ENCODE measurements at places on chromosomes 12 and 14.

- DNase-seq: no peak
These were observed 12.2 kb downstream of the SLC7A7 start for GRCh38 chr14:22802860-22803686.

DNA sequence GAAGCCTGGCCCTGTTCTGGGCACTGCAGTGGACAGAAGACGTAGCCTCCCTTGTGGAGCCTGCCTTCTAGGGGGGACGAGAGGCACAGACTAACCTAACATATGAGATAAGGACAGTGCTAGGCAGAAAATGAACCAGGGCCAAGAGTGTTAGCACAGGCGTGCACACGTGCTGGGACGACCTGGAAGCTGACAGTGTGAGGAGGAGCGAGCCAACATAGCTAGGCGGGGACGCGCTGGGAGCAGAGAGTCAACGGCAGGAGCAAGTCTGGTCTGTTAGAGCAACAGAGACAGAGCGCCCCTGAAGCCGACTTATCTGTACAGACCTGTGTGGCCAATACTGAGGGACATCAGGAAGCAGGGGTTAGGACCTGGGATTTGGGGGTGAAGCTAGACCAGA, 8.0 kb downstream of the PXMP2 start:
- no peak for DNase-seq

- no peak for DNase-seq
These were observed 41.0 kb upstream of the NPAS3 start for GRCh38 chr14:32897698-32898064.

DNA sequence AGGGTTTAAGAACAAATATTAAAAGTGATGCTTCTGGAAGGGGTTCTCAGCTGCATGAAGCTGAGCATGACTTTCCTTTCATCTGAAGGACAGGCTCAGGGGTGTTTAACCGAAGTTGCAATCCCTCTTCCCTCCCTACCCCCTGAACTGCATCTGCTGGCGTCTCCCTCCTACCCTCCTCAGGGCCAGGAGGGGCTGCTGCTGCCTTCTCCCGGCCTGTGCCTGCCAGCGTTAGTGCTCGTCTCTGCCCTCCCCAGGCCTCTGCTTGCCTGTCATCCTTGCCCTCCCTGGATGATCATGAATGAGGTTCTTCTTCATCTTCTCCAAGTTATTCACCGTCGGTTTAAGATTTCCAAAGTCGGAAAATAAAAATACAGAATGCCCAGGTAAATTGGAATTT, 12.2 kb downstream of the SMOC1 start:
- no peak for DNase-seq

GRCh38 chr12:49904601-49905000, 901 bp upstream of the FAIM2 start:
- no peak for DNase-seq

DNA sequence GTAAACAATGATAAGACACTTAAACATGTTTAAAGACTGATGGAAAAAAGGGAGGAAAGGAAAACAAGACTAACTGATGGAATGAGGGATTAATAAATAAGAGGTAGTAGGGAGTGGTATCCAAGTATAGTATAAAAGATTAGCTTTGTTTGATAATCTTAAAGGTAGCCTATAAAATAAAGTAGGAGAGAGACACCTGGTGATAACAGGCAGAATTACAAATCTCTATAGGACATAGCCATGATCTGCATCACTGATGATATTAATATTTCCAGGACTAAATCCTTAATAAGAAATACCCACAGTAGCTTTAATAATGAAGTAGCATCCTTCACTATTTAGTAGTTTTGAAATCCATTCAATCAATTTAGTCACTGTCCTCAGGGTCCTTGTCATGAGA, 30.4 kb downstream of the DLGAP5 start:
- no peak for DNase-seq

- no peak for DNase-seq
These were observed 198.7 kb upstream of the DCN start for GRCh38 chr12:91381309-91381804.

- no peak for DNase-seq
These were observed 158.8 kb upstream of the PRMT8 start for GRCh38 chr12:3332188-3332587.

DNA sequence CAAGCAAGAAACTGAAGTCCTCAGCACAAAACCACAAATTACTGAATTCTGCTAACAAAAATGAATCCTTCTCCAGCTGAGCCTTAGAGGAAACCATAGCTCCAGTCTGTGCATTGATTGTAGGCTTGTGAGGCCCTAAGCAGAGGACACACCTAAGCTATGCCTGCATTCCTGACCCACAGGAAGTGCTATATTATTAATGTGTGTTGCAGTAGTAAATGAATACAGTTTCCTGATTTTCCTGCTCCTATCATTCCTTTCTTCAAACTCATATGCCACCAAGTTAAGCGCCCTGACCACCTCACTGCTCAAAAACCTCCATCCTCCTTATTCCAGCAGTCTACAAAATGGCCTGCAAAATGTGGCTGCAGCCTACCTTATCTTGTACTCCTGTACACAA, 151.9 kb upstream of the ABCD2 start:
- no peak for DNase-seq

GRCh38 chr14:56273155-56273554, 154.9 kb downstream of the PELI2 start:
- DNase-seq: no peak

DNA sequence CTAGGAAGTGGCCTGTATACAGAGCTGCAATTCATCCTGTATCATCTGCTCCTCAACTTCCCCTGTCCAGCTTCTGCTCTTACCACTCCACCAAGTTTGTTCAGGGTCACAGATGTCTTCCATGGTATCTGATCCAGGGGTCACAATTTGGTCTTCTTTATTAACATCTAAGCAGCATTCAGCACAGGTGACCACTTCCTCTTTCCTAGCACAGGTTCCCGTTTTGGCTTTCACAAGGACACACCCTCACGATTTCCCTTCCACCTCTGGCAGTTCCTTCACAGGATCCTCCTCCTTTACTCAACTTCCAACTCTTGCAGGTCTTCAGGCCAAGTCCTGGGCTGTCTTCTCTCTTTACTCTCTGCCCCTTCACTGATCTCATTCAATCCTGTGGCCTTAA, 93.6 kb downstream of the TTC7B start:
- no peak for DNase-seq

DNA sequence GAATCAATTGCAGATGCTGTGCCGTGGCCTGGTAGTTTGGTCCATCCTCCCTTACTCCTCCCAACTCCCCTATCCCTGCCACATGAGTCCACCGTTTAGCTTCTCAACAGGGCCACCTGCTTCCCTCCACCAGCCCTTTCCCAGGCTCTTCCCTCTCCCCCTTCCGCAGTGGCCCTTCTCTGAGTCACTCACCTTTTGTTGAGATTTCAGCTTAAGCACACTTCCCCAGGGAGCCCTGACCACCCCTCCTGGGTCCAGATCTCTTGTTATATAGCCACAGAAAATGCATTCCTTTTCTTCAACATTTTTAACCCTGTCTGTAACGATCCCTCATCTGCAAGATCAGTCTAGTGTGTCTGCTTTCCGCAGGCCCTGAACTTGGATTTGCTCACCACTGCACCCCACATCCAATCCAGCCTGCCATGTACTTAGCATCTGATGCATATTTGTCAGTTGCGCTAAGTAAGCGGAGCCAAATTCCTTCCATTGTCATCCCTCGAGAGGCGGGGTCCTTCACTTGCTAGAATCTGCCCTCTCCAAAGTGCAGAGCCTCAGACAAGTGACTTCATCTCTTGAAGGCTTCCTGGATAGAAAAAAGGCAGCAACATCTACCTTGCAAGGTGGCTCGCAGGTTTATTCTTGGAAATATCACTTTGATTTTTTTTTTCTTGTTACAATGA, 41.1 kb downstream of the TMEM63C start:
- DNase-seq: no peak

- DNase-seq: no peak
These were observed 137.8 kb downstream of the SAMD4A start for GRCh38 chr14:54704768-54705167.

DNA sequence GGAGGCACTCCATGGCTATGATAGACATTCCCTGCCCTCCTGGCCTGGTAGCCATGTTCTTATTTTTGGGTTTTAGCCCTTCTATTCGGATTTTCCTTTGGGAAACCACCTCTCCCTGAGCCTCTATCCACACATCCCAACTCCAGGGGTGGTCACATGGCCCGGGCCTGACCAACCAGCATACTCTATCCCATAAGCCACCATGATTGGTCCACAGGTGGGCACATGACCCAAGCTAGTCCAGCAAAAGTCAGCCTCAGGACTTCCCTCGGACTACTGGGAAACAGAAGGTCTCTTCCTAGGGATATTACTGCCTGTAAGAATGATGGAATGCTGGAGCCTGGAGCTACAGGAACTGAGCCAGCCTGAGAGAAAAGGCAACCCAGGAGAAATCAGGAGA, 12.5 kb downstream of the PRIMA1 start:
- no peak for DNase-seq

- no peak for DNase-seq
These were observed 34.9 kb downstream of the RAD9B start for GRCh38 chr12:110536834-110537604.

- DNase-seq: no peak
These were observed 33.9 kb downstream of the CEP290 start for GRCh38 chr12:88108021-88108420.

DNA sequence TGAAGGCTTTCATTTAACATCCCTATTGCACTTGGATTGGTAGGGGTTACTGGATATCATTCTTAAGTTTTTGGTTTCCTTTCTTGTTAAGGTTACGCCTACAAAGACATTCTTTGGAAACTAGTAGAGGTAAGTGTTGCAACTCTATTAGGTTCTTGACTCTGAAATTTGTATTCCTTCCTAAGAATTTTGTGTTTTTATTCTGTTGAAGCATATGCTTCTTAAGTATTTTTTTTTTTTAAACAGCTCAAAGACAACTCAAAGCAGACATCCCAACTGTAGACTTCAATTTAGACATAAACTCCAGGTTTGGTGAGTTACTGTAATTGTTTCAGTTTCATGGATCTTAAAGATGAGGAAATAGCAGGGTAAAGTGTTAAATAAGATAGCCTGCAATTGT, 1.1 kb upstream of the RBMS2 start:
- no peak for DNase-seq

GRCh38 chr12:123602651-123603195, 824 bp downstream of the DDX55 start:
- no peak for DNase-seq

DNA sequence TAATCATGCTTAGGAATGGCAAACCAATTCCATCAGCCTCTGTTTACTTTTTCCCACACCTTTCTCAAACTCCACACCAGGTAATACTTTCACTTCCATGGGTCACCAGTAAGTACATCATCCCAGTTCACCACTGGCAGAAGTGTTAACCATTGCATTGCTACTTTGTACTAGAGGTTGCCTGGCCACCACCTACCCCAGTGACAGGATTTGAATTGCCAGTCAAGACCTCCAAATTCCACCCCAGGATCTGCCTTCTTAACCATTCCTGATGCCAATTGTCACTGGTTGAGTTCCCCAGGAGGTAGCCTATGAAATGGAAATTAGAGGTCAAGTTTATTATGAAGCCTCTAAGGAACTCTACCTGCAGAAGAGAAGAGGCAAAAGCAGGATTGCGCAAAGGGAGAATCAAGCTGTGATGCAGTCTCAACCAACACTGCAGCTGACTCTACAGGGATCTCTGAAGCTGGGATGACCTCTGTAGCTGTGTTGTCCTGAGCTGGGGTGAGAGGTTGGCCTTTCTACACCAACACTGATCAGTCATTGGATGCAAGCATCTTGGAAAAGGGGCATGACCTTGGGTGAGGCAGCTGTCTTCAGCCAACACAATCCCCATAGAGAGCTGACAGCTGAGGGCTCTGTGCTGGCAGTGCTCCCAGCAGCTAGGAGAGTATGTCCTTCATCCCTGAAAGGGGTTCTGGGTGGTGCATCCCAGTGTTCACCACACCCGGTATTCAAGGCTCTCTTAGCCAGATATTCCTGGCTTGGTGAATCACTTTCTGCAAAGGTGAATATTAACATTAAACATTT, 37.0 kb upstream of the HMGA2 start:
- no peak for DNase-seq

GRCh38 chr12:111686574-111687105, 787 bp downstream of the ACAD10 start:
- DNase-seq: no peak

GRCh38 chr12:77847680-77848431, 17.2 kb downstream of the NAV3 start:
- no peak for DNase-seq

DNA sequence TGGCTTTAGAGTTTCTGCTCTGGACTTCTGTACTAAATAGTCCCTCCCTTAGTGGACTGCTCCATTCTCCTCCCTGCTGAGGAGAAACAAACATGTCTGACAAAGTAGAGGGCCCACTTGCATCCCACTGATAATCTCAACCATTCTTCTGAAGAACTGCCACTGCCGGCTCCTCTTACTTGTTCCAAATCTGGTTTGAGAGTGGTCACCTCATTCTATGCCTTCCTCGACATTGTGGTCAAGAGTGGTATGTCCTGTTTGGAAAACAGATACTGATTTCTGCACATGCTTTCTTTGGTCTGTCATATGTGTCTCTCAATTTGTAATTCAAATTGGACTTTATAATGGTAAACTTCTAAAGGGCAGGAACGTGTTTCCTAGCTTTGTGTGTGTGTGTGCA, 36.3 kb upstream of the PLEKHA5 start:
- no peak for DNase-seq

DNA sequence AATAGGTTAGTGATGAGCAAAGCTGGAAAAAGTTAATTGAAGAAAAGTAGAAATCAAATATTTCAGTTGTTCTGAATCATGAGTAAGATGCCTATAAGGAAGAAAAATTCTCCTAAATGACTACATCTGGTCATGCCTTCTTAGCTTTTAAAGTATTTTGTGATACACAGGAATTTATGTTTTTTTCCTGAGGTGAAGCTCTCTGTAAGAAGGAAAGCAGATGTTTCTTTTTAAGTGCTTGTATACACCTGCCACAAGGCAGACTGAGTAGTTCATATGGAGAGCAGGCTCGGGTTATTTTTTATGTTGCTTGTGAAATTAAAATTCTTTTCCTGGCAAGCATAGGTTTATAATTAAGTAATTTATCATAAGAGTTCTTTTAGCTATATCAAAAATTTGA, 275.2 kb downstream of the RAD51B start:
- DNase-seq: no peak

DNA sequence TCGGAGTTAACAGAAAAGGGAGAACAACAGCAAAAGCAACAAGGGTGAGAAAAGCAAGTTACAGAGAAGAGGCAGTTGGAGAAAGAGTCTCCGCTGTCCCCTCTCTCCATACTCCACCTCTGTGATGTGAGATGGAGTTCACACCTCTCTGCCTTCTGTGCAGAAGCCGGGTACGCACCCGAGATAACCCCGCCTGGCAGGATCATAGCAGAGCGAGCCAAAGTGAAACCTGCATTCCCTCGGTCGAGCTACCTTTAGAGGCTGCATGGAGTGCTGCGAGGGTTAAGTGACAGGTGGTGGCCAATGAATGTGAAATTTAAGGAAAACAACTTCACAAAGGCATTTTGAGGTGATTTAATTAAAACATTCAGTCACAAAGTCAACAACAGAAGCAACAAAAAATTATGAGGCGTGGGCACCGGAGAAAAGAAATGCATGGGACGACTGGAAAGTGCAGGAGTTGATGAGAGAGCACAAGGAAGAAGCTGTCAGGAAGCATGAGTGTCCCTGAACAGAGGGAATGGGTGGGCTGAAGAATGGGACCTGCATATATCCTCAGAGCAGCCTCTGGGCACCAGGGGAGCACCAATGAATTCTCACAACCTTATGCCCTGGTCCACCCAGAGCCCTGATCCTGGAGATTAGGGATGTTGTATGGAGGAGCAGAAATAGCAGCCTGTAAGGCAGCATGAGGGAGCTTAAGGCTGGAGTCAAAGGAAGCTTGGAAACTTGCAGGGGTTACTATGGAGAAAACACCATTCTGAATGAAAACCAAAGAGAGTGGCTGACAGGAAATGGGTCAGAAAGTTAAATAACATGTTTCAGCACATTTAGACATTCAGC, 208.3 kb downstream of the EMP1 start:
- DNase-seq: no peak
